ENCODE measurements at places on chromosomes 3 and 15. TPM values are rescaled to one million over a fixed set of nuclear protein-coding genes. Genes with fewer than 3 reads are reported as not detected.
A peak's percentile ranks its signal among the peaks of the same experiment; 100 is the strongest.

DNA sequence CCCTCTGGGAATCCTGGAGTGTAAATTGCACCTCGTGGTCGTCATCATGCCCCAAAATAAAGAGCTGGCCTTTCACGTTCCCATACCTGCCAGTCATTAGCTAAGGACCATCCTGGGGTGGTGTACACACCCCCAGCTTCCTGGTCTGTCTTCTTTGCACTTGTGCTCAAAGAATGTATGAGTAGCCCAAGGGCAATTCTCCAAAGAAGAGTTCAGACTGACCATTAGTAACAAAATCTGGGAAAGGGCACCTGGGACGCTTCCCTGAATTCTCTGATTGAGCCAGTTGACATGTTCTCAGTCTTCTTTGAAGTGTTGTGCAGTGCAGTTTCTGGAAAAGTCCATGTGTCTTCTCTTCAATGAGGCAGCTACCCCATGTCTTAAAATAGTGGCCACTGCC is 34.8 kb downstream of the FAM3D start:
- DNase-seq: no peak

POPDC2 gene
- 103 TPM for total RNA-seq

DNA sequence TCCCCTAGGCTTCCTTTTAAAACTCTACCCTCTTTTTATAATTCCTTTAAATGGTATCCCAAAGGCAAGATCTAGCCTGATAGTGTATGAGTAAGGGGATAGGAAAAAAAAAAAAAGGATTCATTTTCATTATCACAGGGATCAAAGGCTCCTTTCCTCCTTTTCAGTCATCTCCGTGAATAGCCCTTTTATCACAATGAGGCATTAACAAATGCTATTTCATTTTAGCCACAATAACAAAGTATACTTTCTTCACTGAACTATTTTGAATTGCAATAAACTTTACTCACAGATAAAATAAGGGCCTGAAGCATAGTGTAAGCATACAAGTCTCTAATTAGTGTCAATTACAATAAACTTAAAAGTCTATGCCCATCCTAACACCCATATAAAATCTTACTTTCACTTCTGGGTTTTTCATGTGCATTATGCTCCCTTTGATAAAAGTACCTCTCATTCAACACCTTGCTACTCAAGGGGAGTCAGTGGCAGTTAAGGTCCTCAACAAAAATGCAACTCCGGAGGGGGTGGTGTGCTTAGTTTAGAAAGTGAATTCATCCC is 8.6 kb downstream of the HIGD1A start:
- DNase-seq: no peak

SSUH2 gene
- 0.71 TPM for total RNA-seq

DNA sequence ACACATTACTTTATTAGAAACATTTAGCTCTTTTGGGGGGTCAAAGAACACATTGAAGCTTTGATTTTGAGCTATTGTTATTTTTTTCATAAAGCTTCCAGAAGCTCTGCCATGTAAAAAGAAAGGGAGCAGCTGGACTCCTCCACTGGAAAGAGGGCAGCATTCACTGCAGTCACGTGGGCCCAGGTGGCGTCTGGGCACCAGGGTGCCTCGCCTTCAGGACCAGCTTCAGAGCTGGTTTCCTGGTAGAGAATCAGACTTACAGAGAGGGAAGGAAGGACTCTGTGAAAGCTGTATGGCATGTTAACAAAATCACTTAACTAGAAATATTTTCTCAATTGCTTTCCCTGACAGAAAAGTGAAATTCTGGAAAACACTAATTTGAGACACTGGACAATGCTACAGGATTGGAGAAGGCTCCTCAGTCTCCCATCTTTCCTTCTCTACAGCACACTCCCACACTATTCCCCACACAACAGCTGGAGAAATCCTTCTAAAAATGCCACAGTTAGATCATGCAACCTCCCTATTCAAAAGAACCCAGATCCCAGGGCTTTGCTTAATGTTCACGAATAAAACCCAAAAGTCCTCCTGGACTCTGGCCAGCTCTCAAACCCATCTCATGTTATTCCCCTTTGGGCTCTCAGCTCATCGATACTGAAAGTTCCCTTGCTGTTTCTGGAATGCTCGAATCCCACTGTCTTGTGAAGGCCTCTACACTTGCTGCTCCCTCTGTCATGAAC is 83.2 kb downstream of the NFKBIZ start:
- DNase-seq: no peak

GRCh38 chr3:127645371-127646015 is 16.5 kb downstream of the PODXL2 start:
- no peak for DNase-seq

ANP32A gene
- total RNA-seq: 56.7 TPM

GRCh38 chr3:149343951-149344350 is 10.5 kb upstream of the TM4SF18 start:
- no peak for DNase-seq

- DNase-seq: no peak
These were observed 26.8 kb upstream of the TKT start for GRCh38 chr3:53282581-53282980.

CLASP2 gene
- 66.5 TPM for total RNA-seq

- peak; percentile 79 for DNase-seq
These were observed 5.0 kb downstream of the TWF2 start for GRCh38 chr3:52233968-52234367.

MINAR1 gene
- not detected for total RNA-seq

PLCB2 gene
- total RNA-seq: 3.0 TPM

DNA sequence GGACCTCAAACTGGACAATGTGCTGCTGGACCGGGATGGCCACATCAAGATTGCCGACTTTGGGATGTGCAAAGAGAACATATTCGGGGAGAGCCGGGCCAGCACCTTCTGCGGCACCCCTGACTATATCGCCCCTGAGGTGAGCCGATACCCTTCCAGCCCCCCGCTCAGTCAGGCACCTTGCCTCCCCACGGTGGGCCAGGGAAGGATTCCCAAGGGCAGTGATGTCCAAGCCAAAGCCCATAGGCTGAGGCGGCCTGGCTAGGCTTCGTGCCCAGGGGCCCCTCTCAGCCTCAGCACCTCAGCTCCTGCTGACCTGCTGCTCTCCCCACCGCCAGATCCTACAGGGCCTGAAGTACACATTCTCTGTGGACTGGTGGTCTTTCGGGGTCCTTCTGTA is 27.7 kb downstream of the PRKCD start:
- no peak for DNase-seq

- DNase-seq: no peak
These were observed 430.6 kb upstream of the MCTP2 start for GRCh38 chr15:93800805-93801204.

DNA sequence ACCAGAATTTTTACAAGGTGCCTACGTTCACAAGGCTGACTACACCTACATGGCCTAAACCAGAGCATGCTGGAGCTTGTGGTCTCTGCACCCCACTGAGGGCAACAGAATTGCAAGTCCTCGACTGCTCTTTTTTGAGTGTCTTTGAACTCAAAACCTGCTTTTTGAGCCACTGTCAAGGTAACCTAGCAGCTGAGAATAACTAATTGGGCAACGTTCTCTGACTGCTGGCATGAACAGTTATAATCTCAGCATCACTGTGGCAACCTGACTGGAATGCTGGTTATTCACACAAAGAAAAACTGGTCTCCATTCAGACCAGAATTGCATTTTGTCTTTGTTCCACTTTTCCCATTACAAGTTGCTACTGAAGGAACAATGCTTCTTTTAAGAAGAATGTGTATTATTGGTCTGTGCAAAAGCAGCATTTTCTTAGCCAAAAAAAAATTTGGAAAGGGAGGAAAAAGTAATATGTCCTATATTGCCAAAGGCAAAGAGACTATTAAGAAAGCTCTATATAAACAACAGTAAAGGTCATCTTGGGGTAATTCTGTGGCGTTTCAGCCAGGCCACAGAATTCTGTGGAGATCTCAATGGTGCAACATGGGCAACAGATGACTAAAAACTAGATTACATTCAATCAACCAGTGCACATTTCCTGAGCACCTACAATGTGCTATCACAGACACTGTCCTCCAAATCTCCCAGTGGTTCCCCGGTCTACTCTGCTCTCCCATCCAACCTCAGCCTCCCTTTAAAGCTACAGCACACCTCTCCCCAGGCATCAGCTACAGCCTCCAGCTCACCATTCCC is 76.8 kb downstream of the TNIK start:
- DNase-seq: no peak

GRCh38 chr3:21750831-21751391 is at the start of gene ZNF385D:
Gene ZNF385D (minus strand): TSS chr3:21751210. CDS start chr3:21750916, 294 bp downstream.
- DNase-seq: peak; percentile 70

GRCh38 chr3:5115506-5116162 is 6.5 kb upstream of the ARL8B start:
- no peak for DNase-seq

ZNF620 gene
- total RNA-seq: 2.0 TPM

DNA sequence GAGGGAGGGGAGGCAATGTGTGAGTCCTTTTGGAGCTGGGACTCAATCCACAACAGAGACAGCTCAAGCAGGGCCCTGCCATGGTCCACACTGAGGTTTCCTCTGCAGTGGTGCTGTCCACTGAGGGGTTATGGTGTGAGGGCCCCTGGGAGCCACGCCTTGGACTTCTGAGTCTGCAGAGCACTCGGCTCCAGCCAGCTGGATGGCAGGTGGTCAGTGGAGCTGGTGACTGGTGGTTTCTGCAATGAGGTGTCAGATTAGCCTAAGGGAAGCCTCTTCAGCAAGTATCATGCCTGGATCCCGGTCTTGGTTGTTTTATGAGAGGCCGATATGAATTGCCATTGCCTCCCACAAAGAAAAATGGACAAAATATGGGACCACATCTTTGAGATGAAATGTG is 21.7 kb downstream of the LSM3 start:
- no peak for DNase-seq

DNA sequence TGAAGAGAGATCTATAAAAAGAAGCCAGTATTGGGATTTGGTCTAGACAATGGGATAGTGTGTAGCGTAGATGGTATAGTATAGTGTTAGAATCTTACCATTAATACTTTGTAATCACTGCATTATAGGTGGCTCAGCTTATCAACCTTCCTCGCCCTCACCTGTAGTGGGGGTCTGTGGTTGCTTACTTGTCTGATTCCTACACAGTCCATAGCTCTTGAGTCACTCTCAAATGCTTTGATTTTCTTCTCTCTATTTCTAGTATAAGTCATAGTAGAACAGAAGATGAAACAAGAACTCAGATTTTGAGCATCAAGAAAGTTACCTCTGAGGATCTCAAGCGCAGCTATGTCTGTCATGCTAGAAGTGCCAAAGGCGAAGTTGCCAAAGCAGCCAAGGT is 115.2 kb downstream of the IL1RAP start:
- DNase-seq: no peak

GRCh38 chr15:60551781-60552161 is 72.8 kb upstream of the ICE2 start:
- DNase-seq: no peak

- no peak for DNase-seq
These were observed 30.8 kb downstream of the LIPC start for GRCh38 chr15:58462547-58462946.

DNA sequence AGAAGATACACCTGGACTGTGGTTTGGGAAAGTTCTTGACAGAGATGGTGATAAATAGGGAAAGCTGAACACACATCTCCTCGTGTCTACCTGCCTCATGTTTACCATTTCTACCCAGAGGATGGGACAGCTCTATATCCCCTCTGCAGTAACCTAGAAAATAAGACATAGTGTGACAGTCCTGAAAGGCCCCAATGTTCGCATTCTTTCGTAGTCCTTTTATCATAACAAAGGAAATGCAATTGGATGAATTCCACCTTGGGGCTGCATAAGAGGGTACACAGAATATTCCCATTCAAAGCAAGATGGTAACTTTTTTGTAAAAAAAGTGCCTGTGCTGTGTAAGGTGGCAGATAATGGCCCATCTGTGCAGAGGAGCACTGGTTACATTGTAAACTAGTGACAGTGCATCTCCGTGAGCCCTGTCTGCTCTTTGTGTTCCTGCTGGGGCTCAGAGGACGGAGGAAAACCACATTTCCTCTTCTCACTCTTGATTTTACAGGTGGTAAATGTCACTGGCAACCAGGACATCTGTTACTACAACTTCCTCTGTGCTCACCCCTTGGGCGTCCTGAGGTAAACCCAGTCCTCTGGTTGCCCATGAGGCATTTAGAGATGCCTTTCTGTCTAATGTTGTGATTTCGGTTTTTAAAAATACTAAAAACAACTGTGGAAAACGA is 74.3 kb downstream of the SIDT1 start:
- no peak for DNase-seq

GRCh38 chr3:122921791-122922651 is 105.5 kb downstream of the SEMA5B start:
- no peak for DNase-seq

GRCh38 chr3:96756516-96756915 is 57.9 kb upstream of the EPHA6 start:
- DNase-seq: no peak

C3orf62 gene
- 2.0 TPM for total RNA-seq

DNA sequence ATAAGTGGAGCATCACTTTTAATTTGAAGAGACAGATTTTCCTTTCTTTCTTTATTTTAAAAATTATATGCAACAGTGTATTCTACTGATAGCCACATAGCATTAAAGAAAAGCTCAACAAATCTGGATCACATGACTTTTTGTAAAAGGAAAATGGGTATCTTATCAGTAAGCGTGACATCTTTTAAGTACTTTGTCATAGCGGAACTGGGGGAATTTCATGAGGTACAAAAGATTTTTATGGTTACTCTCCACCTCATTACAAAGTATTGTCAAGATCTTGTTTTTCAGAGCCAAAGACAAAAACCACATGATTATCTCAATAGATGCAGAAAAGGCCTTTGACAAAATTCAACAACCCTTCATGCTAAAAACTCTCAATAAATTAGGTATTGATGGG is 219.6 kb upstream of the ZPLD1 start:
- no peak for DNase-seq

PRICKLE2 gene
- total RNA-seq: 3.0 TPM

DNA sequence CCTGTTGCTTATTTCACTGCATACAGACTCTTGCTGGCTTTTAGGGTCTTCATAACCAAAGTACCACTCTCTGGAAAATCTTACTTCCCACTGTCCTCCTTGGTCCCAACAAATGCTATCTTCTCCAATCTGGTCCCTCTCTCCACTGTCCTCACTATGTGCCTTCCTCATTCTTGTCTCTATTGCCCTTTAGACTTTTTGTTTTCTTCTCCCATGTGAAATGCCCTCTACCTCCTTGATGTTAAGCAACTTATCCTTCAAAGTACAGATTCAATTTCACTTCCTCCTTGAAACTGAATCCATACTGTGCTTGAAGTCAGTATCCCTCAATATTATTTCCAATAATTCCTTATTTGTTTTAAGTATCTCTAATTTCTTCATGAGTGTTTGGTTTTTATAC is 60.8 kb downstream of the CGGBP1 start:
- DNase-seq: no peak

EPHB1 gene
- total RNA-seq: 3.3 TPM

DNA sequence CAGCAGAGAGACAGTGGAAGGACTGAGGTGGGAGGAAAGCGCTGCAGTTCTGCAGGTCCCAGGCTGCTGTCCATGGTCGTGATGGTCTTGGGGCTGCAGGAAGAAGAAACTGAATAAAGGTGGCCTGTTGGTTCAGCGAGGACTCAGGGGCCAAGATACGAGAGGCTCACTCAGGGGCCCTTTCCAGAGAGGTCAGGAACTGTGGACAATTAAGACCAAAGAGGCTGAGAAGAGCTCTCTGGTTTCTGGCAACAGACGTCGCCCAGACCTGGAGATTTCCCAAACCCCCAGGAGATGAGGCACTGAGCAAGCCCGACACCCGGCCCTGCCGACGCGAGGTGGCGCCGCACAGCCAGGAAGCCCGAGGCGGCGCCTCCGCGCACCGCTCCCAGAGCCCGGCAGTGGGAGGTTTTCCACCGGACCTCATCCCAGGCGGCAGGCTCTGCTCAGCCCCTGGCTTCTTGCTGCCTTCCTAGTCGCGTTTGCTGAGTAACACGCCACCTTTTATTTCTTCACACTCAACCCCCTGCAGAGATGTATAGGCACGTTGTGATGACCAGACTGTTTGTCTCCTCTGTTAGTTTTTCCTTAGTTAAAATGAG is 56.4 kb upstream of the ARRDC4 start:
- DNase-seq: peak; percentile 83
